ENCODE measurements at places on chromosomes 11 and 22.

DNA sequence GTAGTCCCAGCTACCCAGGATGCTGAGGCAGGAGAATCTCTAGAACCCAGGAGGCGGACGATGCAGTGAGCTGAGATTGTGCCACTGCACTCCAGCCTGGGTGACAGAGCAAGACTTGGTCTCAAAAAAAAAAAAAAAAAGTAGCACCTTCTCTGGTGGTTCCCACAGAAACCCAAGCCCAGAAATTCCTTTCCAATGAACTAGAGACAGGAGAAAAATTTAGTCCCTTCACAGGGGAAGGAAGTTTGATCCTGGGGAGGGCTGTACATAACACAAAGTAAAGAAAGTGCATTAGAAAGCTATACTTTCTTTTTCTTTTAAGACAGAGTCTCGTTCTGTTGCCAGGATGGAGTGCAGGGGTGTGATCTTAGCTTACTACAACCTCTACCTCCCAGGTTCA, 25.5 kb upstream of the APOA1 start:
- DNase-seq, result no peak

GRCh38 chr11:60939301-60939700, 12.7 kb downstream of the SLC15A3 start:
- DNase-seq, result no peak

DNA sequence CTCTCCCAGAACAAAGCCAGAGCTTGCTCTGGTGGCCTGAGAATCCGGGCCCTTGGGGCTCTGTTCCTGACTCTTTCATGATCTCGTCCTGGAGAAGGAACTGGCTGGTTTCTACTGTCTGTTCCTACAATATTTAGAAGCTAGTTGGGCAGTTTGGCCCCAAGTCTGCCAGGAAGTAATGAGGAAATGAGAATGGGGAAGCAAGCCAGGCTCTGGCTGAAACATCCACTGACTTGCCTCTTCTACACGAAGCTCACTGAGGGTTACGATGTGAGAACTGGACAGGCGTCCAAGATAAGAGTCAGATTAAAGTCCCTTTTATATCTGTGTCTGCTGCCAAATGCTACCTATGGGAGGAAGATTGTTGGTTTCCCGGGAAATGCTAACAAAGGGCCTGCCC, 110.0 kb upstream of the KIRREL3 start:
- DNase-seq, result no peak

- DNase-seq, result no peak
Measured at GRCh38 chr22:29964776-29965175, 81.8 kb downstream of the MTMR3 start.

- DNase-seq, result no peak
Measured at GRCh38 chr11:131760091-131761061, 390.0 kb downstream of the NTM start.

- no peak for DNase-seq
Measured at GRCh38 chr22:30078320-30079311, 1.6 kb upstream of the HORMAD2 start.

DNA sequence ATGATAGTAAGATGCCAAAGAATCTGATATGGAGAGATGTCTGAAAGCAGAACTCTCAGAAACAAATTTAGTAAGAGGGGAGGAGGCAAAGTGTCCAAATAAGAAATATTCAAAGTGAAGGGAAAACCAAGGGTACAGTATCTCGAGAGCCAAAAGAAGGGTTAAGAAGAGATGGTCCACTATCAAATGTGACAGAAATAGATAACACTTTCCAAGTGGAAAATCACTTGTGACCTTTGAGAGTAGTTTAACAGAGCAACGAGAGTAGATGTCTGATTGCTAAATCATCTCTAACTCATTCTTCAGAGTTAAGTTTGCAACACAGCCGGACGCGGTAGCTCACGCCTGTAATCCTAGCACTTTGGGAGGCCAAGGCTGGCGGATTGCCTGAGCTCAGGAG, 4.3 kb upstream of the BUD13 start:
- DNase-seq, result no peak

GRCh38 chr11:5937868-5938602, 4.0 kb upstream of the OR56A3 start:
- no peak for DNase-seq

DNA sequence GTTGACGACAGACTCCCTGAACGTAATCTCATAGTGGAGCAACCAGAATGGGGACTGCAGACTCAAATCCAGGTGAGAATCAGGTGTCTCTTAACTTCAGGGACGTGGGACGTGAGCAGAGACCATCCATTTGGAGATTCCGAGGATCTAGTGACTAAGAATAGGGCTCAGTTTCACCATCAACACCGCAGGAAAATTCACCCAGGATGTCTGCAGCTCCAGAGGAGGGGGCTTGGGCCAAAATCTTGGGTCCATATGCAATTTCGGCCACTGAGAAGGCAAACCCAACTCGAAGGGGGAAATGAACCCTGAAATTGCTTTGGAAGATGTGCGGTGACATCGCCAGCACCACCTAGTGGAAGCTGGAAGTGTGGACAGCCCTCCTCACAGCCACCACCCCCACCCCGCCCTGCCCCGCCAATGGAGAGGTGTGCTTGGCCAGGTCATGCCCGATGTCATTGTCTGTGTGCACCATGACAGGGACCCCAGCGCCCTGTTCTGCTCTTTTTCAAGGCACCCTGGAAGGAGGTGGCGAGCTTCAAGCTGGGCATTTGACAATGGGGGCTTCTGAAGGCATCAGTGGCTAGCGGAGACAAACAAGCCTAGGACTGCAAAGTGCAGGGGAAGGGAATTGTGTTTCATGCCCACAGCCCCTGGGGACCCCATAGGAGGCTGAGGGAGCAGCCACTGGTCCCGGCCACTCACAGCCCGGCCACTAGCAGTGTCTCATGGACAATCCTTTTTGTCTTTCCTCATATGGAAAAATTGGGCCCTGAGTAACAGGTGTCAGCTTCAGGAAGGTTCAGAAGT, 24.8 kb downstream of the APOL1 start:
- no peak for DNase-seq

DNA sequence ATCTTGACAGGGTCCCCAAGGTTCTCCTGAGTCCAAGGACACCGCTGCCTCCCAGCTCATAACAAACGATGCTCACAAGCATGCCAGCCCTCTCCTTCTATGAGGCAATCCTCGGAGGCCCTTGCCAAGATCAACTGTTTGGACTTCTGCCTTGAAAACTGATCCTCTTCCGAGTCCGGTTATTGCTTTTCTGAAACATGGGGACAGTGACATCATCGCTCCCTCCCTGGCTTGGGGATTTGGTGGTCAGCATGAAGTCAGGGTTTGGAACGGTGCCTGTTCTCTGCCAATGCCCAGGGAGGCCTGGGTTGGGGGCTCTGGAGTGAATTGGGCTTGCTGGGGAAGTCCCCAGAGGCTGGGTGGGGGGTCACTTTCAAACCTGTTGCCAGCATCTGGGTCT, 149.3 kb downstream of the FBXO7 start:
- DNase-seq, result no peak

DNA sequence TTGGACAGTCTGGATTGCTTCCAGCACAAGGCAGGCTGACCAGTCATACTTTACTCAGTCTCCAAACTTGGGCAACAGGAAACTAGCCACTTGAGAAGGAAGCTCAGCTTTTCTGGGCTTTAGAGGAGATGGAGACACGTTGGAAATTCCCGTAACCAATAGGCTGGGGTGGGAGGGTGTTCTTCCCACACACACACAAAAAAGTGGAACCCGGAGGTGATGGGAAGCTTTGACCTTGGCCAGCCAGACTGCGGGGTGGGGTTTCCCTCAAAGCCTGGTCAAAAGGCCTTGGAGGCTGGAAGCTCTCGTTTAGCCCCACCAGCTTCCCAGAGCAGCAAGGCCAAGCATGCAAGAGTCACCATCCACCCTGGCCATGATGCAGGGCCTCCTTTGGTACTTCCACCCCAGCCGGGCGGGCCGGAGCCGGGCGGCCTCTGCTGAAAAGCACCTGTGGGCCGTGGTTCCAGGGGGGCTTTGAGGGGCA, 126.2 kb downstream of the BCR start:
- no peak for DNase-seq

DNA sequence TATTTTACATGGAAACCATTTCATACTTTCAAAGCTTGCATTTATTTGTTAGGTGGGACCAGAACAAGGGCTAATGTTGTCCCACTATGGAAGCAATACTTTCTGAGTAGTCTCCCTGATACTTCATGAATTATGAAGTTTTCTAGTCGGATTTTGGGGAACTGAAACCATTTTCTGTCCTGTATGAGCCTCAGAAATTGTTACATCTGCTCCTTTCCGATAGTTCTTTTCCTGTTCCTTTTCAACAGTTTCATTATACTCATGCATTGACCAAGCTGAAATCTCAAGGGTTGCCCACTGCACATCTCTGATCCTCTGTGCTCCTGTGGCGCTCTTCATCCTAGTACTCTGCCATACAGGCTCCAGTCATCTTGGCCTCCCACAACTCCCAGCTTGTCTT, 31.5 kb upstream of the GLYATL1 start:
- no peak for DNase-seq

- no peak for DNase-seq
Measured at GRCh38 chr11:47352556-47352955, at the start of gene MYBPC3. Gene MYBPC3, minus strand, starts transcription at chr11:47352702. Its CDS starts 55 bp downstream, at chr11:47352647.

- DNase-seq, result no peak
Measured at GRCh38 chr11:35458846-35459245, 39.5 kb upstream of the SLC1A2 start.

DNA sequence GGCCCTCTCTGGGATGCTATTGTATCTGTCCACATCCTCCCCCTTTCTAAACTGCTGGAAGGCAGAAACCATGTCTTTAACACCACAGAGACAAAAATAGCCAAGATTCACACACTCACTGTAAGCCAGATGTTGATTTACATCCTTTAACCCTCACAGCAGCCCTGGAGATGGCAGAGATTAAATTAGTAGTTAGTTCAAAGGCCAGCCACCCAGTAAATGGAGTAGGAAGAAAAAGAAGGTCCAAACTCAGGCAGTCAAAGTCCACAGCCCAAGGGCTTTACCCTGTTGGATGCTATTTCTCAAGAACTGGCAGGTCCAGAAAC, 2.1 kb upstream of the ZNHIT2 start:
- DNase-seq, result no peak

GRCh38 chr11:44564670-44565210, 723 bp upstream of the CD82 start:
- no peak for DNase-seq

DNA sequence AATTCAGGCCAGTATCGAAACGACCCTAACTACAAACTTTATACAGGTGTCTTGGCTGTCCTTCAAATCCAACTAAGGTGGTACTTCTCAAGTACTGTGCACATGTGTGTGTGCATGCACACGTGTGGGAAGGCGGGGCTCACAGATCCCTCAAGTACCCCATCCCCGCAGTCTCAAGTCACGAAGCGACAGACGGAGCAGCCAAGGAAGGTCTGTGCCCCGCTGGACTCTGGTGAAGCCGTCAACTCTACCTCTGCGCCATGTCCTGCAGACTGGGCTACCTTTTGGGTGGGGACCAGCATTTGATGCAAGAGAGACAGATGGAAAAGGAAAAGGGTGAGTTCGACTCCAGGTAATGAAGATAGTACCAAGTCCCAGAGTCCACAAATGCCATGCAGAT, 169.0 kb downstream of the CRYBB2 start:
- no peak for DNase-seq

DNA sequence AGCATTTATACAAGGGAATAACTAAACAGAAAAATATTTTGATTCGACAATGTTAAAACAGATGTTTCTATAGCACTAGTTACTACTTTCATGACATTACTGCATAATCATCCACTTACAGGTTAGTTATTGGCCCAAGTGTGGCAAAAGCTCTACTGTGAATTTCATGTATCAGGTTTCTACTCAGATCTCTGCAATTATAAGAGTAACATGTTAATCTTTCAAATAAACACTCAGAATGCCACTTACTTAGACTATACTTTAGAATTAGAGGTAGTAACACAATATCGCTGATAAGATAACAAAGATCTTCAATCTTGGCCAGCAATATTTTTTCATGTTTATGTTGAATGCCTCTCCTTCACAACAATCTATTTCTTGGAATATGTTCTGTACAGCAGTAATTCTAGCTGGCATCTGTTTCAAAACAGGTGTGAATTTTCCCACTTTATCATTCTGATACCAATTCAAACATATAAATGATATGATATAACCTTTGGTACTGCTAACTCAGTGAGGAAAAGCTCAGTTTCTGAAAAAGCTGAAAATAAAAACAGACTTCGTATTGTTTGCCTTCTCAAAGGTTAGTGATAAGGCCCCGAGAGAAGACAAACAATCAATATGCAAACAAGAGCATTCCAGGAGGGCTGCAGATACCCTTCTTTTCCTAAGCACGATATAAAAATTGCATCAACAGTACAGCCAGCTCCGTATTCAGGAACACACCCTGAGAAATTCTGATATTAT, 11.0 kb upstream of the CCDC34 start:
- DNase-seq, result no peak

DNA sequence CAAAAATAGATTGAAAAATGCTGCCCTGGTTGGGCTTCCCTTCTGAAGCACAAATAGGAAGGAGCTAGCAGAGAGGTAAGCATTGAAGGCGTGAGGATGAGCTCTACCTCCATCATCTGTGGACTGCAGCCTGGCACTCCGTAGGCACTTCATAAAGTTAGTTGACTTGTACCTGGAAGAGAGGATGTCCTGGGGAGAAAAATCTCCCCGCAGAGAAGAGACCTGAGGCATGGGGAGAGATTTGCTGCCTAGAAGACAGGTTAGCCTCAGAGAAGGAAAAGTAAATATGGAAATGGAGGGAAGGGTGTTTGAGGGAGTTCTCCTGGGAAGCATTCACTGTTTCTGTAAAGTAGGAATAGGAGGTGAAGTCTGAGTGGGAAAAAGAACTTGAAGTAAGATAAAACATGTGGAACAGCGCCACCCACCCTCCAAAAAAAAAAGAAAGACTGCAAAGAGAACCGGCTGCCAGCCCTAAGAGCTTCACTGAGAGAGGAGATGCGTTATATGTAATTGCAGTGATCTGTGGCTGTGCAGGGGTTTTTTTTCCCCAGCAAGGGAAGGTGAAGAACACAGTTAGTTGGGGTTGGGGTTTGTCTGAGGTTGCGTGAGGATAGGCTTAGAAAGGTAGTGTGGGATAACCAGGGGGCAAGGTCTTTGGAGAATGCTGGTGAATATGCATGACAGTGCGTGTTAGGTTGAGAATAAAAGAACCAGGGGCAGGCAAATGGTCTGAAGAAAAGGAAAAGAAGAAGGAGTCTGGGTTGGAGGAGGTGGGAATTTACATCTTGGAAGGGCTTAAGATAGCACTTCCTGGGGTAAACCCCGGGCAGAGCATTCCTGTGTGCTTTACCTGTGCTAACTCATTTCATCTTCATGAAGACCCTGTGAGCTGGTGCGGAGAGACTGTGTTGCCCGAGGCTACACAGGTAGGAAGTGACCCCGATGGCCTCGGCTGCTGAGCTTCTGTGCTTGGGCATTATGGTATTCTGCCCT, 16.0 kb downstream of the TNRC6B start:
- no peak for DNase-seq

GRCh38 chr11:47104261-47104950, 72.3 kb downstream of the ARFGAP2 start:
- DNase-seq, result no peak

Data from NCI-H187 (cell line).